Suppressor macrophage (primary cell): ENCODE measurements at places on chromosomes 16 and 17.

DNA sequence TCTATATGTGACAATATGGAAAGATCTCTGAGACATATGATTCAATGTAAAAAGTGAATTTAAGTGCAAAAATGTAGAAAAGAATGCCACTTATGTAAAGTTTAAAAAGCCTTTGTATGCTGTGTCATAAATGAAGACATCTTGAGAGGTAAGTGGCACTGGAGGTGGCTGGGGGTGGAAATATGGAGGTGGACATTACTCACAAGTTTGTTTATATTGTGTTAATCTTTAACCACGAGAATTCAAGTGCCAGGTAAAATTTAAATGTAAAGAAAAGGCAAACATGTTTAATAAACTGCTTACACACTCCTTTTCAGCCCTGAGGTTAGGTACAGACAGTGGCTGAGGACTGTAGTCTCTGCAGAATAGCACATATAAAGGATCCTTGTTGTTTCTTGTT lies 235.1 kb downstream of the ABCC12 start:
- no peak for DNase-seq

GRCh38 chr17:19346351-19347255 lies 15.9 kb downstream of the B9D1 start:
- no peak for DNase-seq

DNA sequence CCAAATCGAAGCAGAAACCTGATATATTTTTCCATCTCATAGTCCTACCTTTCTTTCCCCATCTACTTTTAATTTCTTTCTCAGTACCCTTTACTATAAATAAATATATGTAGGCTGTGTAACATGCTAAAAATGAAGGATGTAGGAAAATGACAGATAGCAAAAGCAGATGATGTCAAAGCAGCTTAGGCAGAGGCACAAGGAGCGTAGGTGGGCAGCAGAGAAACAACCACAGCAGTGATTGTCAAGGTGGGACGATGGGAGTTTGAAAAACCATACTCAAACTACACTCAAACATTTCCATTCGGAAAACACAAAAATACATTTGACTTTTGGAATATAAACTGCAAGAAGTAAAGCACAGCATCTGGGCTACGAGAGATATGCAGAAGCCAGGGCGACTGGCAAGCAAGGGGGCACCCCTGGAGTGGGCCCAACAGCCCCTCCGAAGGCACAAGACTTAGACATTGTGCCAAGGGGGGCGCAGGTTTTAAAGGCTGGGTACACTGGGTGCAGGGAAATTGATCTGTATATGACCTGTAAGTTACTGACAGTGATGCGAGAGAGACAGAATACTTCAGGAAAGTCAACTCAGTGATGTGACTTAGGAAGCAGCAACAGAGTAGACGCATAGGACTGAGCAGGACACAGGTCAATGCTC lies 31.1 kb downstream of the SNN start:
- DNase-seq, result no peak

DNA sequence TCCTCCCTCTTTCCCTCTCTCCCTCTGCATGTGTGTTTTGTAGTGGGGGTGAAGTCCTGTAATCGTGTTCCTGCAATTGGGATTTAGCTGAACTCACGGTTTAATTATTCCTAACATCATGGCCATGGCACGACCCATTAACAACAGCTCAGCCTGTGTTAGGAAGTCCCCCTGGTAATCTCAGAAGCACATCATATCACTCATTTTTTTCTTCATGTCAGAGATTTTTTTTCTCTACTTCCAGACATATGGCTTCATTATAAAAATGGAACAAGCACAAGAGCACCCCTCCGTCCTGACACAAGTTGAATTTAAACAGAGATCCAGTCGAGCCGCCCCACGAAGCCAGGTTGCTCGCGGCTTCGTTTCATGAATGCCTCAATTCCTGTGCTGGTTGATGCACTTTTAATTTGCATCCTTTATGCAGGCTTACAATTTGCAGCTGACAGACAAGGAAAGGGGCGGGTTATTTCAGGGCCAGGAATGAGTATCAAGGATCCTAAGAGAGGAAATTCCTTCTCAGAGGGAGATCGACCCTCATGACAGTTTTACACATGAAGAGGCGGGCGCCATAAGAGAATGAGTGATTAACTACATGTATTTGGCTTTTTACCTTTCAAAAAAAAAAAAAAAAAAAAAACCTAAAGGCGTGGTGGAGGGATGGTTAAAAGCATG lies 192.9 kb downstream of the MAF start:
- DNase-seq, result no peak

- peak; percentile 24 for DNase-seq
Observed at GRCh38 chr16:68739964-68740627, 3.0 kb downstream of the CDH1 start.

- DNase-seq, result no peak
Observed at GRCh38 chr16:28186752-28187151, 25.0 kb downstream of the XPO6 start.

DNA sequence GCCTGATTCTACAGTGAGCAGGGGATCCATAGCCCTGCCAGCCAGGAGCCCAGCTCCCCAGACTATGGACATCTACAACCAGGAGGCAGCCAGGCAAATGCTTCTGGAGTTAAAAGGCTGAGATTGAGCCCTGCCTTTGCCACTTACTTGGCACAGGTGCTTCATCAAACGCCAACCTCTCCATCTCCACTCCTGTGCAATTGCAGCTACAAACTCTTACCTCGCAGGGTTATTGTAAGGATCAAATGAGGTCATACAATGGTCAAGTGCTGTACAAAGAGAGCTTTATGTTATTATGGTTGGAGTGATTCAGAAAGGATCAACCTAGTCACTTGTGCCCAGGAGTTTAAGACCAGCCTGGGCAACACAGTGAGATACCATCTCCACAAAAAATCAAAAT lies 9.8 kb upstream of the MYO18A start:
- no peak for DNase-seq

DNA sequence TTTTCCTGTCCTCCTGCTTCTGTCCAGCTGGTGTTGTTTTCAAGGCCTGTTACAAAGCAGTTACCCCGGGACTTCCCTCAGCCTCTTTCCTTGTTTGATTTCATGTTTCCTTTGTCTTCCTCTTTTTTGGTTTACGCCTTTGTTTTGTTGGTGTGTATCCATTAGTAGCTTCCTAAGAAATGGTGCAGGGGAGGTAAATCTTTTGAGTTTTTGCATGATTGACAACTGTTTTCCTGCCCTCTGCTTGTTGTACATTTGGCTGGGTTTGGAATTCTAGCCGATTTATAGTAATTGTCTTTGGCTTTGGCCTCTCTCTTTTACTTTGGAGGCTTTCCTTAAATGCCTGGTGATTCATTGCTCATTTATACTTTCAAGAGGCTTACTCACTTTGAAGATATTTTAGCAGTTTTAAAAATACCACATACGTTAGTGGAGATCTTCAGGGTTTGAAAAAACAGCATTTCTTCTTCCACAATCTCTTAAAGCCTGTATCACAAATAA lies 32.8 kb downstream of the DNAH2 start:
- DNase-seq, result no peak

- DNase-seq, result no peak
Observed at GRCh38 chr16:6861135-6861814, 471.4 kb upstream of the RBFOX1 start.

DNA sequence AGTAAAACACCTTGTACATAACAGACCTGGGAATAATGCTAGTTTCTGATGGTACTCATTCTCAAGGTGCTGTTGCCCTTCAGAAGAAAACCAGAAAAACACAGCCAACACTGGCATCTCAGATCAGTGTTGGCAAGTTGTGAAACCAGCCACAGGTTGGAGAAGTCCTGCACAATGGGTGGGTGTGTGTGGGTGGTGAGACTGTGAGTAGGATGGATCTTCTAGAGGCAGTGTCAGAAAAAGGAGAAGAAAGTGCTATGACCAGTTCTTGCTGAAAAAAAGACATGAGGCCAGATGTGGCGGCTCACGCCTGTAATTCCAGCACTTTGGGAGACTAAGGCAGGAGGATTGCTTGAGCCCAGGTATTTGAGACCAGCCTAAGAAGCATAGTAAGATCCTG lies 35.2 kb upstream of the SMIM36 start:
- DNase-seq, result peak; percentile 84

- peak; percentile 16 for DNase-seq
Observed at GRCh38 chr17:5203908-5204294, 12.2 kb upstream of the ZNF594 start.

DNA sequence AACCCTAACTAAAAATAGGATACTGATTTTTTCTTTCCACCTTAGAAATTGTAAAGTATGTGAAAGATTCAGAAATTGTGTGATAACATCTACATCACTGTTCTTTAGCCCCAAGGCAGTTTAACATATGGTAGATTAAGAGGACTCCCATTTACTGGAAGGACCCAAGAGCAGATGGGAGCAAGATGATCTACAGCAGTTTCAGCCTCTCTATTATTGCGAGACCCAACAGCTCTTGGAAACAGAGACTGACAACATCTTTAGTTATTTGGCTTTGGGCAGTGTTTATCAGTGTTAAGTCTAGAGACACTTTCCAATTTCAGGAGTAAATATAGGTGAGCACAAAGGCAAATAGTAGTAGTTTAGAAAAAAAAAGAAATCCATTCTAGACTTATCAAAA lies 124.9 kb upstream of the CORO6 start:
- no peak for DNase-seq

DNA sequence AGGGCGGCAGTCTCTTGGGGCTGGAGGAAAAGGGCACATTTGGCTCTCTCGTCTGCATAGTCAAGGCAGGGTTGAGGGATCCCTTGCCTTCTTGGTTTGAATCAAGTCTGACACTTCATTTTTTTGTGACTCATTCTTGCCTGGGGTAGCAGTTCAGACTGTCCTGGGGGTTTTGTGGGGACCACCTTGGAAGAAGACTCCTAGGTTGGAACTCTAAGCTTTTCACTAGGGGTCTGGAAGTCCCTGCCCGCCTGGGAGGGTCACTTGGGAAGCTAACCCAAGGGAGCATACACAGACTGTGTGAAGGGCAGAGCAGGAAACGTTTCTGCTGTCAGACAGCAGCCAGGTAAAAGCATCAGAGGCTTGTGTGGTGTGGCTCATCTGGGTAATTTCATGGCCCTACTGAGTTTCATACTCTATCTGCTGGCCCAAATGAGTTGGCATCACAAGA lies 11.3 kb downstream of the YPEL2 start:
- no peak for DNase-seq

GRCh38 chr16:75039941-75040340 lies 41.1 kb downstream of the ZNRF1 start:
- no peak for DNase-seq

DNA sequence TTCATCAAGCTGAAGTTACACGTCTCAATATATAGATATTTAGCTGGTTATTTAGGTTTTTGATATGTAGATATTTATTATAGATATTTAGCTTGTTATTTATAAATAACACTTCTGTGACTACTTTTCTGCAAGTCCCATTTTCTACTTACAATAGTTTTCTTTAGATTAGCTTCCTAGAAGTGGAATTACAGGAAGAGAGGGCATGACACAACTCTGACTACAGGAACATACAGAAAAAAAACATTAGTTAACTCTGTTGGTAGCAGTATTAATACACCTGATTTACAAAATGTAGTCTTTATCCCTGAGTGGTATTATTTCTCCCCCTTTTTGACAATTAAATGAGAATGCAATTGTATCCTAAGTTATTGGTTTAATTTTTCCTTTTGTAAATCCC lies 21.2 kb upstream of the CCL1 start:
- DNase-seq, result no peak

DNA sequence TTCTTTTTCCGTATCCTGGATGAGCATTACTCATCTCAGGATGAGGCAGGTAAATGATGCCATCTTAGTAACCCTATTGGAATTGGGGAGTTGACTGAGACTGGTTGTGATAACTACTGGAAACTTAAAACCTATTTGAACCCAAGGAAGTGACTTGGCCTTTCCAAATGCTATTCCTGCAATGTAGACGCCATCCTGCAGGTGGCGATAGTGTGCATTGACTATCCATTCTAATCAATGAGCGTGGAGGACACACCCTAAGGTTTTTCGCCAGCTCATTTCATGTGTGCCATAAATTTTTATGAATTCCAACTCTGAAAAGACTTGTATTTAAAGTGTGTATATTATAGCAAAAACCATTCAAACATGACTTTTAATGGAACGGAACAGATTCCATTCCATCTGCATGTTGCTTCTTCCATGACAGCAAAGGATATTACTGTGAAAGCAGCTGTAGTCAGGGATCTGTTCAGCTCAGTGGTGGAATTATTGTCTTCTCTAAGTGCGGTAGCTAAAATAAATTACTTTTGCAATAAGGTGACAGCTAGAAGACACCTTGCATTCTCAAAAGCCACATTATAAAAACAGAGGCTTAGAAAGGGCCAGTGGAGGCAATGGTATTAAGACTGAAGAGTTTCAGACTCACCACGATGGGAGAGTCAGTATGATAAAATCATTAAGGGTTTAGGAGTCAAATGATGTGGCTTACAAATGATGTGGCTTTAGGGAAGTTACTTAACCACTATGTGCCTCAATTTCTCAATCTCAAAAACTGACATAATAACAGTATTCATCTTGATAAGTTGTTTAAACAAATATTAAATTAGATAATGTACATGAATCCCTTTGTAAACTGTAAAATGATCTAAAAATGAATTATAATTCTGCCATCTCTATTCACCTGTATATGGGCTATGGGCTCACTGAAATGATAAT lies 55.5 kb downstream of the SYT17 start:
- DNase-seq, result peak; percentile 17

DNA sequence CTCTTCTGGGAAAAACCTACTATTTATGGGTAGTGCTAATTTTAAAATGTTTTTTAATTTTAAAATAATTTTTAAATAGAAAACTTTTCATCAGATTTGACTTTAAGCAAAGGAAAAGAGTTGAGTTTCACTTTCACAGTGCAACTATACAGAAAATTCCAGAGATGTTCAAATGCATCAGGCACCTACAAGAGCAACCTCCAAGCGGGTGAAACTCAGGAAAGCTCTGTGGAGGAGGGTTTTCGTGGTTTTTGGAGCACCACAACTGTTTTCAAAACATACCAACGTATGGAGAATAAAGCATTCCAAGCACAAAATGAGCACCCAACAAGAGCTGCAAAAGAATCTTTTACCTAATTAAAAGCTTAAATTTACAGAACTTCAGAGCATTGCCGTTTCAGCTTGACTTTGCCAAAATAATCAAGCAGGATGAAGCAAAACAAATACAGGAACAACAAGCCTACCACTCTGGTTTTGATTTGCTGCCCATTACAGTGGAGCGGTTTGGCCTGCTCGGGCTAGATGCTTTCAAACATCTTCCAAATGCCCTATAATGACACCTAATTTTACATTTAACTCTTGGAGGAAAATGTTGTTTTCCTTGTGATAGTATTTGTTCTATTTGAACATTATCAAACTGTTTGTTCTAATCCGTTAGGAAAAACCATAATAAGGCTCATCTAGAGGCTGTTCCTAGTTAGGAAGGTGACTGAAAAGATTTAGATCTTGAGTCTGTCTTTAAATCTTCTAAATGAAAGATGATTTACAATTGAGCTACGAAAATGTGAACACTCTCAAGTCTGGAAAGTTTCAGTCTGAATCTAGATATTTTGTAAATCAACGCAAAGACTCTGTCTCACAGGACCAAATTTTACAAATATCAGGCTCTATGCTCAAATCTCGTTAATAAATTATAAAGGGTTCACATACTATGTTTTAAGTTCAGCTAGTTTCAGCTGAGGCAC lies 34.5 kb downstream of the NACA2 start:
- no peak for DNase-seq

DNA sequence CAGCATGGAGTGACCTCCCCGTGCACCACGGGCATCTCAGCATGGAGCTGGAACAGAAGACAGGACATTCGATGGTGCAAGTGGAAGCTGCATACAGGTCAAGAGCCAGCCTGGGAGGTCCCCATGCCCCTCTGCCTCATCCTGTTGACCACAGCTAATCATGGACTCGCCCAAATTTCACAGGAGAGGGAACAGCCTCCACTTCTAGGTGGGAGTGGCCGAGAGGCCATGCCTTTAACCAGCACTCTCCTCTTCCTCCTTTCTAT lies 3.8 kb upstream of the SLC47A2 start:
- DNase-seq, result peak; percentile 15
